ENCODE measurements at places on chromosomes 12 and 14. TPM values are rescaled to one million over a fixed set of nuclear protein-coding genes. Genes with fewer than 3 reads are reported as not detected.

The KCNC2 gene
- total RNA-seq = not detected

The PPFIA2 gene
- total RNA-seq = 18.3 TPM

The PLEKHD1 gene
- not detected for total RNA-seq

The KRT82 gene
- total RNA-seq = not detected

DNA sequence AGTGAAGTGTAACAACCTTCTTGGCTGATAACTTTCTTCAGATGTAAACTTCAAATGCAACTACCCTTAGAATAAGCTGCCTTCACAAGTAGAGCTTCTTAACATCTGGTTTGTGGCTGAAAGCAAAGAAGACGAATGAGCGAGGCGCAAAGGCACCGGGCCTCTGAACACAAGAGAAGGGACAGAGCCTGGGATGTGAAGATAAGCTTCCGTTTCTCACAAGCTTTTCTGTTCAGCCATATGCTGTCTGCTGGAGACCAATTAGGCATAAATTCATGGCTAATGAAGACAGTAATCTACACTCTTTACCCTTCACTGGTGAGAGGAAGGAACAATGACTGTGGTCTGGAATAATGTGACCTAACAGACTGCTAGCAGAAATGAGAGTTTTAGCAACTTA lies 195.2 kb downstream of the ATXN7L3B start:
- DNase-seq = no peak

DNA sequence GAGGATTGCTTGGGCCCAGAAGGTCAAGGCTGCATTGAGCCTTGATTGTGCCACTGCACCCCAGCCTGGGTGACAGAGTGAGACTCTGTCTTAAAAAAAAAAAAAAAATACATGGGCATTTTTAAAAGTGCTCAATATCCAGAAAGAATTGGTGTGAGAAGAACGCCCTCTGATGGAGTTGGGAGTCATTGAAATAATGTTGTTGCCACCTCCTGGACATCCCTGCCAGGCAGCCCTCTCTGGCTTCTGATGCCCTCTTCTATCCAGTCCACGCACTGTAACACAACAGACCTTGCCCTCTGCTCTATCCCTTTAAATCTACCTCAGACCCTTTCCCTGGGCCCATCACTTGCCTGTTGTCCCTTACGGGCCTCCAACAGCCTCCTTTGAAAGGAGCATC lies 4.9 kb downstream of the PTGDR start:
- DNase-seq = no peak

- DNase-seq = no peak
Measured at GRCh38 chr14:58131386-58131785, 20.6 kb downstream of the ARMH4 start.

GRCh38 chr12:26557326-26557725 lies 275.7 kb downstream of the ITPR2 start:
- DNase-seq = no peak

DNA sequence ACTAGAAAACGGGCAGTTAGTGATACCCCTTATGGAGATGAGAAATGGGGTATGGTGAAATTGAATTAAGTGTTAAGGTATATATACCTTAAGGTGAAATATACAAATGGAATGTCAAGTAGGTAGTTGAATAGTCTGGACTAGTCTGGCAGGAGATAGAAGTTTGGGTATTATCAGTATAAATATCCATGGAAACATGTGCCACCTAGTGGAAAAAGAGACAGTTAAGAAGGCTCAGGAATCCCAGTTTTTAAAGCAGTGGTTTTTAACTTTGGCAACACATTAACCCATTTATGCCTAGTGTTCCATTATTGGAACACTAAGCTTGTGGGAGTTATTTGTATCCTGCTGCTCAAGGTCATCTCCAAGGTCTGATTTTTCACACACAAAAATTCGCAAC lies 38.6 kb upstream of the TPH2 start:
- DNase-seq = no peak

- DNase-seq = peak; percentile 21
Measured at GRCh38 chr12:121812921-121813896, 9.4 kb downstream of the SETD1B start.

DNA sequence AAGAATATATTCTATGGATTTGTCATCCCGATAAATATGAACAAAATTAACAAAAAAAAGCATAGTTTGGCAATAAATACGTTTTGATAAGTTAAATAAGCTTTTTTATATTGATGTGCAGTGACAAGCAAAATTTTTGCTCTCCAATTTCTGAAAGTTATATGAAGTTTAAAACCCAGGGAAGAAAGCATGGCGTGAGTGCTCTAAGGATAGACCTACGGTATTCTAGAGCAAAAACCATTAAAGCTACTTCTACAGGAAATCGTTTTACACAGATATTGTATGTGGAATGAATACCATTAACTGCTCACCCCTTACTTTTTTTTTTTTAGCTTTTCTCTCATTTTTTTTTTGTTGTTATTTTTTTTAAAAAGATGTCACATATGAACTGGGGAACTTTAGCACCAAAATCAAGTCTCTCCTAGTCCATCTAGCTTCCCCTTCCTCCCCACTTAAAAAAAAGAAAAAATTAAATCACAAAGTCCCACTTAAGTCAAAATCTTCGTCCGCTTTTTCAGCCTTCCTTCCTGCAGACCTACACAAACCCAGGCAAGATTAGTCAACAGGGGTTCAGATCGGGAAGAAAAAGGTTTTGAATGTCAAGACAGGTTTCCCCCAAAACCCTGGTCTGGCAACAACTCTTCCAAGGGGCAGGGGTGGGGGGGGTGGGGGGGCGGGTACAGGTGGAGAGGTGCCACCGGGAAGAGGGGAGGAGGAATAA lies 4.4 kb downstream of the ZFP36L1 start:
- DNase-seq = no peak

DNA sequence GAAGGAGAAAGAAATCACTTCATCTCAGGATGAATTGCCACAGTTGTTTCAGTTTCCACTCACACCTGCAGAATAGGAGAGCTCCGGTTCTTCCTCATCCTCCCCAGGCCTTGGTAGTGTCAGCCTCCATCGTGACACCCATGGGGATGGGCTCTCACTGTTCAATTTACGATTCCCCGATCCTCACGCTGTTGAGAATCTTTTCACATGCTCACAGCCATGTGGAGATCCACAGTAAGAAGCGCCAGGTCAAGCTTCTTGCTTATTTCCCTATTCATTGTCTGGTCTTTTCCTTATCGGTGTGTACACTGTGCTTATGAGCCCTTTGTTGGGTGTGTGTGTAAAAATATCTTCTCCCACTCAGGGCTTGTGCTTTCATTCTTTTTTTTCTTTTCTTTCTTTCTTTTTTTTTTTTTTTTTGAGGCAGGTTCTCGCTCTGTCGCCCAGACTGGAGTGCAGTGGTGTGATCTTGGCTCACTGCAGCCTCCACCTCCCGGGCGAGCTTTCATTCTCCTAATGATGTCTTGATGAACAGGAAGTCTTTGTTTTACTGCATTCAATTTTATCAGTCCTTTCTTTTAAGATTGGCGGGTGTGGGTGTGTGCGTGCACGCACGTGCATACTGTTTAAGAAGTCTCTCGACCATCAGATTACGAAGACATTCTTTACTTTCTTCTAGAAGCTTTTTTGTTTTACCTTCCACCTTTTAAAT lies 21.5 kb downstream of the RIN3 start:
- DNase-seq = no peak

- DNase-seq = peak; percentile 44
Measured at GRCh38 chr12:13026286-13026685, 17.9 kb upstream of the FAM234B start.

GRCh38 chr14:105461903-105462302 lies 12.7 kb upstream of the CRIP2 start:
- no peak for DNase-seq

DNA sequence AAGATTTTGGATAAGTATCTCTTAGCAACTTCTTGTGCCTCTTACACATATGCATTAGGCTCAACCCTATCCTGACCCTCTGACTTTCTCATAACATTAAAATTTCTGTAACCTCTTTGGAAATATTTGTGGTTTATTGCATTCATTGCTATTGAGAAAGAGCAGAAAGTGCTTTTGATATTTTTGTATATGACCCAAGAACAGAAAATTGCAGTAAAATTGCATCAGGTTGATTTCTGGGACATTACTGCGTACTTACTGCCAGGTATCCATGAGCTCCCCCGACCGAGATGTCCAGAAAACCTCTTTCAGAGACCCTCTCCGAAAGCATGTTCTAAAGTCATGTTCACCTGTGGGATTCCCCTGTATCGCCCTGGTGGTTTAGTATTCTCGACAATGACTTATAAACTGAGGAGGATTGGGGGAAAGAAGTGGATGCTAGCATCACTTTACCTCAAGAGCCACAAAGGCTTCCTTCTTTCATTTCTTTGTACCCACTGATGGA lies 14.5 kb upstream of the IL22 start:
- DNase-seq = no peak

DNA sequence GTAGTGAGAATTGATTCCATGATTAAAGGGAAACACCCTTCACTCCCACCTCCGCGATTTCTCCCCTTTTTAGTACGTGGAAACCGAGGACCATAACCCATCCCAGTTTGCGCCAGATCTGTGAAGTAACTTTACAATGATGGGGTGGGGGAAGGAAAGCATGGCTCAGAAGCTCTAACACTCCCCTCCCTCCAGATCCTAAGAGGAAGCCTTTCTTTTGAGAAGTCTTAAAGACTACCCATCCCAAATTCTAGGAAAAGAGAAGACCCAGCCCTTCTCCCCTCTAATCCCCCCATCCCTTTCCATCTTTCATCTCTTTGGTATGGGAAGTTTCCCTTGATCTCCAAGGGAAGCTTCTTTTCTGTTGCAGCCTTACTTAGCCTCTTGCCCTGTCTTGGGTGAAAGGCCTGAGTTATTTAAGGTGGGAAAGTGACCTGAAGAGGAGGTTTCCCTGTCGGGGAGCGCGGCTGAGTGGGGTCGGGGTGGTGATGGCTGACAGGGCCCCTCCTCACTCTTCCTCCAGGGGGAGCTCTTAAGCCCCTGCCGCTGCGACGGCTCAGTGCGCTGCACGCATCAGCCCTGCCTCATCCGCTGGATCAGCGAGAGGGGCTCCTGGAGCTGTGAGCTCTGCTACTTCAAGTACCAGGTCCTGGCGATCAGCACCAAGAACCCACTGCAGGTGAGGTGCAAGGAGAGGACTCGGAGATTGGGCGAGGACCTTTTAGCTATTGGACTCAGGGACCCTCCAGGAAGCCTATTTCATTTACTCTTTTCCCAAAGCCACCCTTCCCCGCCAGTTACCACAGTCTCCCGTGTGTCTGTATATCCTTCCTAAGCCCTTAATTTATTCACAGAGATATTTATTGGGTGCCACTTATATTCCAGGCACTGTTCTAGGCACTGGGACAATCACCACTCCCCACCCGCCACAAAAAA lies 1.8 kb downstream of the MARCHF9 start:
- DNase-seq = no peak
